Naive thymus-derived CD4-positive, alpha-beta T cell (primary cell): ENCODE measurements at places on chromosomes 7 and 10. TPM values are rescaled to one million over a fixed set of nuclear protein-coding genes. Genes with fewer than 3 reads are reported as not detected.

GRCh38 chr7:29179115-29179514, 15.5 kb upstream of the CHN2 start:
- no peak for DNase-seq

DNA sequence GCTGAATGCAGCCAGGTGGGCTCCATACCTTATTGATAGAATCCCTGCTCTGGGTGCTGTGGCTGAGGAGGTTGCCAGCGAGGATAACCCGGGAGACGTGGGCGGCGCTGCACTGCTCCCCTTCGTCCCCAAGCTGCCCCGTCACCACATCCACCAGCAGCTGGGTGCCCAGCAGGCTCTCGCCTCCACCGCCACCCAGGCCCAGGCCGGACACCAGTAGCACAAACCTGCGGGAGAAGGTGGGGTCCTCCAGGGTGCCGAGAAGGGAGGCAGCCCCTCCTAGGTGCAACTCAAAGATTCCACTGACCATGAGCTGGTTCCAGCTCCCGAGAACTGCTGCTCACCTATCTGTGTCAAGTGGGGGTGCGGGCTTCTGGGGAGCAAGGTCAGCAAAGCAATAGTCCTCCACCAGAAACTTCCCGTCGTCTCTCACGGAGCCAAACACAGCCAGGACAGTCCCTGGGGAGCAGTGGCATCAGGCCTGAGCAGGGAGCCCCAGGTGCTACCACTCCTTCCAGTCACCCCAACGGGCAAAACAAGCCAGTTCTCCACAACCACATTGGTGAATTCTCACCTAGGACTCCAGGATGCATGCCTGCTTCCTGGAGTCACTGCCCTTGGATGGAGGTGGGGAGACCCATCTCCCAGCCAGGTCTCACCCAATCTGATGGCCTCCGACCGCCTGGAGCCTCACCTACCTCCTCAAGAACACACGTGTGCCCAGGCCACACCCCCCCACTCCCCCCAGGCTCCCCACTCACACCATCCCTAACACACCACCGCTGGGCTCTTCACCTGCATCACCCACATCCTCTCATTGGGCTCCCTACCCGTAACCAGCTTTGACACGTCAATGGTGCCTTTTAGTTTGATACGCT, 6.3 kb downstream of the POLD2 start:
- no peak for DNase-seq

- DNase-seq: no peak
Observed at GRCh38 chr7:92815412-92815811, 21.0 kb downstream of the CDK6 start.

DNA sequence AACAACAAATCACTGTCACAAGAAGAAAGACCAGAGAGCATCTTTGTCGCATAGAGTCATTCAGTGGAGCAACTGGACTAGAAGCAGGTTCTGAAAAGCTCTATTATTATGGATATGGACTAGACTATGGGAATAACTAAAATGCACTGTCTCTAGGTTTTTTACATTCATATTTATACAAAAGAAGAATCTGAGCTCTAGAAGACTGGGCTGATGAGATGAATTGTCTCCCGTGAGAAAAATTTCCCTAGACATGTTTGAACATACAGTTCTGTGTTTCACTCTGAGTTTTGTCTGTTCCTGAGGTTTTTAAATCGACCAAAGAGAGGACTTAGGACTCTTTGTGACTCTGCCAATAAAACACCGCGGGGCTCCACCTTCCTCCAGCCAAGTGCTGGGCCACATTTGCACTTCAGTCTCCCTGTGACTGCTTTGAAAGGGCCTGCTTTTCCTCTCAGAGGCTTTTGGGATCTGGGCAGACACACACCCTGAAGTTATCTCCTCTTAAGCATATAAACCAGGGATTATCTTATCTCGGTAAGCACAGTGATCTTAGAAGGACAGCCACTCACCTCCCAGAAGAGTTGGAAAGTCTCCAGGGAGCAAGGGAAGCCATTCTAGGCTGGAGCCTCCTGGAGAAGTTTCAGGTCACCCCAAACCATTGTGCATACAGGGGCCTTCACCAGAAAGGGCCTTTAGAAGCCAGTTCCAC, 101.0 kb upstream of the JCAD start:
- DNase-seq: no peak

GRCh38 chr7:2193575-2194305, 39.0 kb downstream of the MAD1L1 start:
- DNase-seq: no peak

- no peak for DNase-seq
Observed at GRCh38 chr7:21996641-21997040, 50.9 kb upstream of the CDCA7L start.

- no peak for DNase-seq
Observed at GRCh38 chr7:27062946-27063345, 32.9 kb downstream of the HOXA1 start.

DNA sequence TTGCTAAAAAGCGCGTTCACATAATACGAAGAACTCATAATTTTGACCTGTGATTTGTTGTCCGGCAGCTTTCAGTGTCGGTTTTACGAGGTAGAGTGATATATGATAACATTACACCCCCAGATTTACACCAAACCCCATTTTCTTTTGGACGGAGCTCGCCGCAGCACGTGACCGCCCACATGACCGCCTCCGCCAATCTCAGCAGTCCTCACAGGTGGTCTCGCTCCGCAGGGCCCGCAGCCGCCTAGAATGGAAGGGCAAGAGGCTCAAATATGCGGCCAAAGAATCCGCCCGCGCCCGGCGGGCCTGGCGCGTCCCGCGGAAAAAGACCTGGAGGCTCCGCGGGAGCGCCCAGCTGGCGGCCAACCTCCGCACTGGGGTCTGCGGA, at the start of gene HOXA7:
TSS of gene HOXA7 (minus strand) at position 168 of the 391 bp plus-strand sequence. CDS start at position 38, 130 bp downstream.
- no peak for DNase-seq

- DNase-seq: no peak
Observed at GRCh38 chr10:58873161-58873560, 303.3 kb upstream of the PHYHIPL start.

- no peak for DNase-seq
Observed at GRCh38 chr10:323651-324293, 188.5 kb downstream of the ZMYND11 start.

GRCh38 chr10:61835069-61835945, 66.2 kb upstream of the ARID5B start:
- DNase-seq: no peak

- no peak for DNase-seq
Observed at GRCh38 chr10:2817940-2818636, 249.3 kb upstream of the PFKP start.

- DNase-seq: no peak
Observed at GRCh38 chr7:1558841-1559625, 3.0 kb upstream of the TMEM184A start.

GRCh38 chr10:16854623-16855022, 37.4 kb upstream of the RSU1 start:
- no peak for DNase-seq

DNA sequence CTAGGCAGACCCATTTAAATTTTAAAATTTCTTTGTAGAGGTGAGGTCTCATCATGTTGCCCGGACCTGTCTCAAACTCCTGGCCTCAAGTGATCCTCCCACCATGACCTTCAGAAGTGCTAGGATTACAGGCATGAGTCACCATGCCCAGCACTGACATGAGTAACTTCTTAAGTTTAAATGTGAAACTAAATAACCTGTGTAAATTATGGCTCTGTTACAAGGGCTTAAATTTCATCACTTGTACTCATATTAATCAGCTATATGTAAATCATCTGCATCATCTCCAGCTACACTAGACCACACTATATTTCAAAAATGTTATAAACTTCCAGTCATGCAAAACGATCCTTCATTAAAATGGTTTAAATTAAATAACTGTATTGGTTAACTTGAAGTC, 56.1 kb downstream of the ATAD1 start:
- no peak for DNase-seq

DNA sequence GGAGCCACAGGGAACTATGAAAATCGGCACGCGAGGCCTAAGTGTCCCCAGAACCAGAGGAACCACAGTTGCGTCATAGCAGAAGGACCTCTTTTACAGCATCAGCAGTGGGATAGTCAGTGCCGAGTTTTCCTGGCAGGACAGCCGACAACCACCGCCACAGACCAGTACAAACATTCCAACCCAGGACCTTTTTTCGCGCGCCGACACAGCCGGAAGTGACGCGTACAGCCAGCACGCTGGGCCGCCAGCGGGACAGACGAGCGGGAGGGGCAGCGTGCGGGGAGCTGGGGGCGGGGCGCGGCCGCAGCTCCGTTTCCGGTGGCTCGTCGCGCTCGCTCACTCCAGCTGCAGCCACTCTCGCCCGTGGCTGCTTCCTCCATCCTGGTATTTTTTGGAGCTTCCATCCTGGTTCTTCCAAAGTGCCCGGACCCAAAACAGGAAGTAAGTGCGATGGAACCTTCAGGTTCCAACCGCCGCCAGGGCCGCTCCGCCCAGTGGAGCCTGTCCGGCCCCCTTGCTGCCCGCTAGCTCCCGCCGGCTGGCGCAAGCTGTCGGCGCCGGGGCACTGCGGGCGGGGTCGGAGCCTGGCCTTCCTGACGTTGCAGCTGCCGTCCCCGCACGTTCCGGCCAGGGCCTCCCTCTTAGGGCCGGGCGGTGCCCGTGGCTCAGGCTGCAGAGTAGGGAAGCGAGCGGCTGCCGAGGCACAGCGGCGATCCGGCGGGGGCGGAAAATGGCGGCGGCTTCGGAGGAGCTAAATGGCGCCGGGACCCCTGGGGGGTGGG, at the start of gene DMTF1:
TSS of gene DMTF1 (plus strand) at position 342 of the 785 bp plus-strand sequence. CDS start 12,489 bp downstream, outside the sequence.
- DNase-seq: peak; percentile 83

DNA sequence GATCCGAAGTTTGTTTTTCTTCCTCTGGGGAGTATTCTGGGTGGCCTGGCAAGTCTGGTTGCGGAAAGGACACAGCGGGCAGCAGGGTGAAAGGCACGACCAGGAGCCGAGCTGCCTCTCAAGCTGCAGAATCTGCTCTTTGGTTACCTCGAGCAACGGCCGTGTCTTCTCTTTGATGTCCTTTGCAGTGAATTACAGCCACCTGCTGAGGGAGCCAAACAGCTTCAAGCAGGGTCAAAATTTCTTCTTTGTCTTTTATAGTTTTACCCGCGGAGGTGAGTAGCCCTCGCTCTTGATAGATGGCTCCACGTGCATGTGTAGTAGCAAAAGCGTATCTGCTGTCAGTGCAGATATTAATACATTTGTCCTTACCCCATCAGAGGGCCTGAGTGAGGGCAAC, 177.3 kb upstream of the MBL2 start:
- DNase-seq: no peak

- DNase-seq: no peak
Observed at GRCh38 chr10:97399843-97400545, 1.1 kb downstream of the RRP12 start.

DNA sequence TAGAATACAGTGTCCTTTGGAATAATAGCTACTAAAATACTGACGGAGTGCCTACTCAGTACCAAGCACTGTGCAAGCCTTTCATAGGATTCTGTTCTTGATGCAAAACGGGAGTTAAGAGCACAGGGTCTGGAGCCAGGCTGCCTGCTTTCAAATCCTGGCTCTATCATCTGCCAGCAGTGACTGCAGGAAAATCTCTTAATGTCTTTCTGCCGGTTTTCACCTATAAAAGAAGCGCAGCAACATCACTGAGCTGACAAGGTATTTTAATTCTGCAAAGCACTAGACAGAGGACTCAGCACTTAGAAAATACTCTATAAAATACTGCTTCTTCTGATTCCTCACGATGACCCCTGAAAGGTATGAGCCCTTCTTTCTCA, 659 bp downstream of the FIGNL1 start:
- no peak for DNase-seq

- no peak for DNase-seq
Observed at GRCh38 chr10:43295436-43295835, 28.6 kb upstream of the RASGEF1A start.

DNA sequence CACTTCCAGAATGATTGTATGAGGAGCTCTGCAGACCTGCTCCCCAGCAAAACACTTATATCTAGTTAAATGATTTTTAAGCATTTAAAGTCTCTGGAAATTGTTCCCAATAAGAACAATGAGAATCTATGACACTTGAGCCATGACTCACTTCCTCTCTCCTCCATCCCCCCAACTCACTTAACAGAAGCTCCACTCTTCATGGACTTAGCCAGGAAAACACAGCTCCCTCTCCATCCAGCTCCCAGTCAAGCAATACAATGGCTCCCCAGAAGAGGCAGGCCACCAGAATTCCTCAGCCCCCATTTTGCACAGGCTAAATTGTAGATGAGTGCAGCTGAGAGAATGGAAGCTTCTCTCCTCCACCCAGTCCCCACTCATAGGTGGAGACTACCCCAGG, 27.0 kb downstream of the AOC1 start:
- no peak for DNase-seq

DNA sequence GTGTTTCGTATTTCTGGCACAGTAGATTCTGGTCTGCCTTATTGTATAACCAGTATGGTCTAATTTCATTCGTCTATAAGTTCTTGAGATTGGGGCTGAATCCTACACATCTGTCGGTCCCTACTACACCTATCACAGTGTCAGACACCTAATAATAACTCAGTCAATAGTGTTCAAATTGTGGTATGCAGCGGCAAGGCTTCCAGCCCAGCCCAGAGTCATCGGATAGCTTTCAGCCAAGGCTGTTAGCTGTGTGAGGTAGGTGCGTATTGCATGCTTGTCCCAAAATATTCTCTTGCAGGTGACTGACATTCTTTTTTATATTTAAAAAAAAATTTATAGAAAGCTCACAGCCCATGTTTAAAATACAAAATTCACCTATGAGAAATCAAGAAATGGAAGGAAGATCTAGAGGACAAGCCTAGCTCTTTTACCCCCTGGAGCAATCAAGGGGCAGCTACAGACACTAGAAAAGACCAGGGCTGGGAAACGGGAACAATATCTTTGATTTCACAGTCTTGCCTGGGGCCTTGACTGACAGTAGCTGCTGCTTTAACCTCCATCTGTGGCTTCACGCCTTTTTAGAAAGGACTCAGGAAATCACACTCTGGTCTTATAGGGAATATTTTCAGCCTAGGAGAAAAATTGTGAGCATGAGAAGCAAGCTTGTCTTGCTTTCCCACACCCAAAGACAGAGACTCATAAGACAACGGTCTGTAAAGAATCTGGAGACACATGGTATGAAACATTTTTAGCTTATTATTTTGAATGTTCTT, 9.5 kb upstream of the ASB4 start:
- DNase-seq: no peak

GRCh38 chr10:96401036-96401435, 42.2 kb upstream of the OPALIN start:
- DNase-seq: no peak

DNA sequence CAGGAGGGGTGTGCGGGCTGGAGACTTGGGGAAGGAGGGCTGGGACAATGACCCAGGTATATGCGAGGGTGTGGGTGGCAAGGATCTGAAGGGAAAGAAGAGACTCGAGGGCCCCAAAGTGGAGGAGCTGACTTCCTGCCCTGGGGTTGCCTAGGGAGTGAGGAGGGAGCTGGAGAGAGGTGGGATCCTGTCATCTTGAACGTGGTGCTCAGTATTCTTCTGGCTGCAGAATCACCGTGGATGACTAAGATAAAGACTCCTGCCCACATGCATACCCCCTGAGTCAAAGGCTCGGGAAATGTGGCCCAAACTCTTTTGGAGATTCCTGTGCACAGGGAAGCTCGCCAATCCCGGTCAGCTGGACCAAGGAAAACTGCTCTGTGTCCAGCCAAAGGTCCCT, 31.2 kb downstream of the COL17A1 start:
- no peak for DNase-seq

GRCh38 chr7:43112941-43113621, 634 bp downstream of the HECW1 start:
- no peak for DNase-seq

GRCh38 chr10:77501152-77501845, 136.3 kb downstream of the KCNMA1 start:
- DNase-seq: no peak

The CYP26C1 gene
- total RNA-seq: 0.38 TPM

The CCL26 gene
- not detected for total RNA-seq

The PIP gene
- total RNA-seq: not detected

The SH2B2 gene
- 2.0 TPM for total RNA-seq

The CNNM1 gene
- total RNA-seq: 0.57 TPM

The PFKP gene
- 66.0 TPM for total RNA-seq

The KLHDC10 gene
- 14.5 TPM for total RNA-seq
